ENCODE measurements at places on chromosomes 1 and 21.

DNA sequence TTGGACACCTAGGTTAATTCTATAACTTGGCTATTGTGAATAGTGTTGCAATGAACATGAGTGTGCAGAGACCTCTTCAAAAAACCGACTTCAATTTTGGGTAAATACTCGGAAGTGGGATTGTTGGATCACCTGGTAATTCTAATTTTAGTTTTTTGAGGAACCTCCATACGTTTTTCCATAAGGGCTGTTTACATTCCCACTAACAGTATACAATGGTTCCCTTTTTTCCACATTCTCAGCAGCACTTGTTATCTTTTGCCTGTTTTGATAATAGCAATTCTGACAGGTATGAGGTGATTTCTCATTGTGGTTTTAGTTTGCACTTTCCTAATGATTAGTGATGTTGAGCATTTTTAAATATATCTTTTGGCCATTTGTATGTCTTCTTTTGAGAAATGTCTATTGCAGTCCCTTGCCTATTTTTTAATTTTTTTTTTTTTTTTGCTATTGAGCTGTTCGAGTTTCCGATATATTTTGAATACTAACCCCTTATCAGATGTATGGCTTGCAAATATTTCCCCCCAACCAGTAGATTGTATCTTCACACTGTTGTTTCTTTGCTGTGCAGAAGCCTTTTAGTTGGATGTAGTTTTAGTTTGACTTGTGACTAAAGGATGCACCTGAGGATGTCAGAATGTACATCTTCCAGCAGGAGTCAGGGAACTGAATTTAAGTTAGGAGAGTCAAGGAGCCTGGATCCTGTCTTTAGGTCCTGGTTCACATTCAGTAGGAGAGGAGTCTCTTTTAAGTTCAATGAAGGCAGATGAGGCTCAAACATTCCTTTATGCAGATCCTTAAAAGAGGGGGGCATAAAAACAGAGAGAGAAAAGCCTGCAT lies 120.0 kb downstream of the S1PR1 start:
- no peak for DNase-seq

DNA sequence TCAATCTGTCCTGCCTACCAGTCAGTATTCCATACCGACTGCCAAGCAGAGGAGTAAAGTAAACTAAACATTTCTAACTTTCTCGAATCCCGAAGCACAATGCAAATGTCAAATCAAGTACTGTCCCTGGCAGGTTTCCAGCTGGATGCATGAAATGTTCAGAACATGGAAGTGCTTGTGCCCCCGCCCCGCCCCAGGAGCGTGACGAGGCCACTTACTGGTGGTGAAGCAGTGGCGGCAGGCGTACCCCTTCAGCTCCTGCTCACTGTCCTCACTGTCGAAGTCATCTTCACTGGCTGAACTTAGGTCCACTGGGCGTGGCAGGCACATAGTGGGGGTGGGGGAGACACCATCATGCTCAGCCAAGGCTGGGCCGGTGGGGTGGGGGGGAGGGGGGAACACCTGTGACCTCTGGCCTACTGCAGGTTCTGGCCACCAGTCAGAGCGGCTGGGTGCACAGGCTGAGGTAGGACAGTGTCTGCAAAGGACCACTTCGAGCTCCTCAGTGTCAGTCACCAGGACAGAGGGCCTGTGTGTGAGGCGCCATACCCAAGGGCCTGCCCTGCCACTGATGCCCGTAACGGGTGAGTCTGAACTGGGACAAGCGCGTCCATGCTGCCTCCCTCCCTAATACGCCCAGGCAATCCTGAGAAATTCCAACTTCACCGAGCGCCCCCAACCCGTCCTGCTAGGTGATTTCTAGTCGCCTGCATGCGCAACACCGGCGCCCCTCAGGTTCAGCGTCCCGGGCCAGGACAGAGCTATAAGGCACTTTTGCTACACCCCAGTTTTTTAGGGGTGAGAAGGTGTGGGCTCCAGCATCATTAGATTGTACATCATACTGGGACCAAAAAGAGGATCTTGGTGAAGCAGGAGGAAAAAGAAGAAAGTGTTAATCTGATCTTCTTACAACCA lies 46.9 kb downstream of the SLC45A1 start:
- DNase-seq = no peak

GRCh38 chr1:207960346-207960745 lies 49.4 kb upstream of the CD34 start:
- no peak for DNase-seq

DNA sequence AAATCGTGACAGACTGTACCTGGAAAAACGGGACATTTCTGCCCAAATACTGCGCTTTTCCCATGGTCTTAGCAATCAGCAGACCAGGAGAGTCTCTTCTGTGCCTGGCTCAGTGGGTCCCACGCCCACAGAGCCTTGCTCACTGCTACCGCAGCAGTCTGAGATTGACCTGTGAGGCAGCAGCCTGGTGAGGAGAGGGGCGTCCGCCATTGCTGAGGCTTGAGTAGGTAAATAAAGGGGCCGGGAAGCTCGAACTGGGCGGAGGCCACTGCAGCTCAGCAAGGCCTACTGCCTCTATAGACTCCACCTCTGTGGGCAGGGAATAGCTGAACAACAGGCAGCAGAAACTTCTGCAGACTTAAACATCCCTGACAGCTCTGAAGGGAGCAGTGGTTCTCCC lies 203.1 kb downstream of the DENND1B start:
- DNase-seq = no peak

- DNase-seq = no peak
Measured at GRCh38 chr1:99457381-99458165, 188.3 kb upstream of the PALMD start.

GRCh38 chr1:26910343-26911160 lies 3.2 kb downstream of the NR0B2 start:
- DNase-seq = no peak

DNA sequence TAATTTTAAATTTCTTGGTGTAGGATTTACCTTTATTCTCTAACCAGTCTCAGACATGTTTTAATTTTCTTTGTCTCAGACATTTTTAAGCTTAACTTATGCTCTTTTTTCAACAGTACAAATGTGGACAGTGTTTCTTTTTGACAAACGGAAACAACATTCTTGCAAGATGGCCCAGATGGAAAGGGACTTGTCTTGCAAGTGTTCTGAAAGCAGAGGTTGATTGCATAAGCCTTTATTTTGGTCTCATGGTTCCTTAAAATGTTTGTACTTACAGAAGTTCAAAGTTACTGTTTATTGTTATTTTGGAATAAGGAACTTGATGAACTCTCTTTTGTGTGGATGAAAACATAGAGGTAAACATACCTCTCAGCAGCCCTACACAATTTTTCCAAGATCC lies 22.9 kb downstream of the SMAP2 start:
- no peak for DNase-seq

- DNase-seq = peak; percentile 62
Measured at GRCh38 chr1:118136187-118136941, 48.7 kb downstream of the SPAG17 start.

GRCh38 chr1:88472298-88472697 lies 211.8 kb upstream of the PKN2 start:
- DNase-seq = no peak

GRCh38 chr1:151513626-151514121 lies 2.5 kb downstream of the CGN start:
- DNase-seq = no peak

GRCh38 chr1:183942933-183943693 lies 94.4 kb downstream of the COLGALT2 start:
- DNase-seq = no peak

DNA sequence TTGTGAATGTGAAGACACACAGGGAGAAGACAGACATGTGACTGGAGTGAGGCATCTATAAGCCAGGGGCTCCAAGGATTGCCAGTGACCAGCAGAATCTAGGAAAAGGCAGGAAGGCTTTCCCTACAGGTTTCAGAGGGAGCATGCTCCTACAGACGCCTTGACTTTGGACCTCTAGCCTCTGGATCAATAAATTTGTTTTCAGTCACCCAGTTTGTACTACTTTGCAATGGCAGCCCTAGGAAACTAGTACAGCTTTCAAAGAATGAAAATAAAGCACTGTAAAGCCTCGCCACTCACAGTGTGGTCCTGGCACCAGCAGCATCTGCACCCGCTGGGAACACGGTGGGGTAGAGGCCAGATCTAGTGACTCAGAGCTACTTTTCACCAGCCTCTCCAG lies 510.0 kb downstream of the LTN1 start:
- no peak for DNase-seq

GRCh38 chr1:41481109-41481775 lies 3.2 kb downstream of the EDN2 start:
- DNase-seq = no peak

- DNase-seq = no peak
Measured at GRCh38 chr21:31351960-31352359, 7.9 kb upstream of the TIAM1 start.

DNA sequence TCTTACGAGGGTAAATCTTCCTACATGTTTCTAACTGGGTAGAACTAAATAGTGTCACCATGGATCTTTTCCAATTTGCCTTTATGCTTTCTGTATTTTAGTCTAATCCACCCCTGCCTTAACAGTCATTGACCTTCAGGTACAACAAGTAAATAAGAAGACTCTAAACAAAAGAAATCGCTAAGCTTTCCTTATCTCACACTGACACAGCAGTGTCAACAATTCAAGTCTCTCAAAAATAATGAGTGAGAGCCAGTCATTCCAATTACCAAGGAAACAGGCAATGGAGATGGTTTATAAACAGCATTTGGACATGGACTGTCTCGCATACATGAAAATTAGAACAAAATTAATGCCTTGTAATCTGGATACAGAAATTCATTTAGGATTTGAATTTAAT lies 365.8 kb downstream of the VAV3 start:
- DNase-seq = no peak

DNA sequence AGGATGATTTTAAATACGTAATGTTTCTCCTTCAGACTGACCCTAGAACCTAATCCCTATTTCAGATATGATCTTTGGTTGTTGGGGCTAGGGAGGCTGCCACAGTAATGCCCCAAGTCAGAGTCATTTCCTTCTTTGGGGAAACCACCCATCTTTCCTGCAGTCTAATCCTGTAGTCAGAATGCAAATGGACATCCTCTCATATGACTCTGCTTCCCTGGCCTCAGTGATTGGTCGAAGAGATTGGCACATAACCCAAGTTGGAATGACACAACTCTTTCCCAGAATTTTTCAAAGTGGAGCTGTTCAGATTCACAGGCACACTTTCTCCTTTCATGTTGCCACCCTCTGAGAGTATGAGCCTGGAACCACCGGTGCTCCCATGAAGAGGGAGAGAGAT lies 58.8 kb upstream of the ZNF644 start:
- peak; percentile 16 for DNase-seq

DNA sequence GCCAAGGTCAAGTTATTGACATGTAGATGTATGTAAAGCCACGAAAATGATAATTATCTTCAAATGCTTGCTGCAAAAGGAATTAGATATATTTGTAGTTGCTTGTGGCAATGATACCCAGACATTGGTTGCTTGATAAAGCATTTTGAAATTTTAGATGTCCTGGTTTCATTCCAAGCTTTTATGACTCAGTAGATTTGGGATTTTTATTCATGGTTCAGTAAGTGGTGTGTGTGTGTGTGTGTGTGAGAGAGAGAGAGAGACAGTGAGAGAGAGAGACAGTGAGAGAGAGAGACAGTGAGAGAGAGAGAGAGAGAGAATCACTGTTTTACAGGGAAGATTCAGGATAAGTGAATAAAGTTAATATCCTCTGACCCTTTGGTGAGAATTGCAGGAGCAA lies 498.2 kb upstream of the C1orf87 start:
- no peak for DNase-seq

- DNase-seq = no peak
Measured at GRCh38 chr1:211641942-211642341, 33.5 kb downstream of the NEK2 start.

DNA sequence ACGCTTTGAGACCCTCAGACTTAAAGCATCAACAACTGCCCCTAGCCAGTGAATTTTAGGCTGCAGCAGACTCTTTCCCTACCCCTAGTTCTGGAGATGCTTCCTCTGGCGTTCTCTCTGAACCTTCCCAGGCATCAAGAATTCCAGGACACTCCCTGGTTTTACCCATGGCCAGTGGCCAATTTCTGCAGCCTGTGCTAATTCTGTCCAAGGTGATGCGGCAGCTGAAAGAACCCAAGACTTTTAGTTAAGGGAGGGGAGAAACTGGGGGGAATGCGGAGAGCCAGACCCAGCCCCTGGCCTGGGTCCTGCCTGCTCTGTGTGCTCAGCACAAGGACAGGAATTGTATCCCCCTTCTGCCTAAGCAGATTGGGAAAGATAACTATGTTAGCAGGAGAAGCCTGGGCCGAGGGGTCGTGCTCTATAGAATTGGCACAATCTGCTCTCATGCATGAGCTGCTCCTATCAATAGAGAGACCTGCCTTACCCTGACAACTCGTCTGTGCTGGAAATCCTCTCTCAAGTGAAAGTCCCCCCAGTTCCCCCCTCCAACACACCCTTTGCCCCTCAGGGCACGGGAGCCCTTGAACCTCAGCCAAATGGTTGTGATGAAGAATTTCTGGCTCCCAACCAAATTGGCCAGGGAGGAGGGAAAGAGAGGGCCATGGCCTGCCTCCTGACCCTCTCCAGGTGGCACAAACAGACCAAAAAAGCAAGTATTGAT lies 5.4 kb upstream of the GJA8 start:
- no peak for DNase-seq

DNA sequence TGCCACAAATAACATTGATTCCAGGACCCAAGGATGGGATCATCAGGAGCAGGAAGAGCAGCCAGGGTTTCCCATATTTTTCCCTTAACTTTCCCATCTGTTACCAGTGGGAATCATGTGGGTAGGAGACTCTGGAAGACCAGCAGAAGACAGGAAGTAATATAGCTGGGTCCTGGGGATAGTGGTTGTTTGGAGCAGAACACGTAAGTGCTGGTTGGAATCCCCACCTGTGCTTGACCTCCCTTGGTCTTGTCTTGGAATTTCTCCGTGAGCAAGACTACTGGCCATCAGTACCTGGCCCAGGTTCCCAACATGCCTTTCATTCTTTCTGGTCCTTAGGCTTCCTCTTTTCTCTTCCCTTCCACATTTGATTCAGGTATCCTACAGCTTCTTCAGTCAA lies 20.9 kb upstream of the SLC27A3 start:
- no peak for DNase-seq

GRCh38 chr1:70247122-70247521 lies 25.9 kb downstream of the SRSF11 start:
- DNase-seq = no peak

GRCh38 chr1:161069731-161070270 lies at the start of gene ARHGAP30:
Gene ARHGAP30 (minus strand): TSS chr1:161069891. CDS start chr1:161069624, 267 bp downstream.
- peak; percentile 96 for DNase-seq

GRCh38 chr1:29426701-29427279 lies 190.5 kb downstream of the PTPRU start:
- no peak for DNase-seq

DNA sequence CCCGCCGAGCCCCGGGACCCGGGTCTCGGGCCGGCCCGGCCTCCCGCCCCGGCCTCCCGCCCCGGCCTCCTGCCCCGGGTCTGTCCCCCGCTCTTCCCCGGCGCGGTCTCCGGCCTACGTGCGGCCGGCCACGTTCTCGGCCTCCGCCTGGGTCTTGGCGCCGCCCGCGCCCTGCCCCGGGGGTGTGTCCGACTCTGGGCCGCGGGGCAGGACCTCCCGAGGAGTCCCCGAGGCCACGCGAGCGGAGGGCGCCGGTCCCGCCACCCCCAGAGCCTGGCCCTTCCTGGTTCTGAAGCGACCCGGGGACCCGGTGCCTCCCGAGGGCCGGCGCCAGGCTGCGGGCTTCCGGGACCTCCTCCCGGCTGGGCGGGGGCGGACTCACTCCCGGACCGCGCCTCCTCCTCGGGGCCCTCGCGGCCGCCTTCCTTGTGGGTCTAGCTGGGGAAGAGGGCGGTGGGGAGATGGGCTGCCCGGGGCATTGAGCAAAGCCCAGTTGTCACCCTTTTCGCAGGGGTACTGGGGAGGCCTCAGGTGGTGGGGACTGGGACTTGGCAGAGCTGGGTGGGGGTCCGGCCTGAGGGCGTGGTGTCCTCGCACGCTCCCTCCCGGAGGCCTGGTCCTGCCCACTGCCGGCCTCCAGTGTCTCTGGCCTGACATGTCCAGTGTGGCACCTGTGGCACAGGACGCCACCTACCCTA lies 558 bp downstream of the PFKL start:
- peak; percentile 84 for DNase-seq
